ENCODE measurements at places on chromosomes 16 and 17. TPM values are rescaled to one million over a fixed set of nuclear protein-coding genes. Genes with fewer than 3 reads are reported as not detected.

The SLC5A10 gene
- not detected for total RNA-seq

The CD300LF gene
- total RNA-seq, result not detected

The TEX14 gene
- 0.20 TPM for total RNA-seq

The TM4SF5 gene
- not detected for total RNA-seq

The AATK gene
- total RNA-seq, result 0.32 TPM

The TRAF7 gene
- total RNA-seq, result 104 TPM

The TSNAXIP1 gene
- total RNA-seq, result 0.35 TPM

The TPPP3 gene
- not detected for total RNA-seq

Measured in activated naive CD4-positive, alpha-beta T cell treated with anti-CD3 and anti-CD28 coated beads for 36 hours (primary cell).